Activated T-cell treated with anti-CD3 and anti-CD28 coated beads, Interleukin-2, amount 50 U/mL, for 1 hour (primary cell): ENCODE measurements at places on chromosomes 13 and 19.

- peak; percentile 34 for DNase-seq
Measured at GRCh38 chr13:48318821-48319511, 15.4 kb downstream of the RB1 start.

GRCh38 chr19:1754636-1755466 lies 1.5 kb downstream of the ONECUT3 start:
- no peak for DNase-seq

GRCh38 chr13:98054301-98054700 lies 88.6 kb upstream of the FARP1 start:
- DNase-seq: no peak

DNA sequence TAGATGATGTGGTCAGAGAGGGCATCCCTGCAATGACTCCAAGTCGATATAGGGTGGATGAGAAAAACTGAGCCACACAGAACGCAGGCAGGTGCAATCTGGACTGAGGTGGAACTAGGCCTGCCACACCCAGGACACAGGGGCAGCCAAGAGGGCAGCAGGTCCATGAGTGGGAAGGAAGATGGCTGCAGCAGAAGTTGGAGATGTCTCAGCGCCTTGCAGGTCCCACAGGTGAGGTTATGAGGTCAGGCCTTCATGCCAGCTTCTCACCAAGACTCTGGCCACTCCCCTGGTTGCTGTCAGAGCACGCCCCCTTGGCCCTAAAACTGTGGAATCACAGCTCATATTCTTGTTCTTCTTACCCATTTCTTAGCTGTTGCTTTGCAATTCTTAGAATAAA lies 147.7 kb upstream of the VSTM2B start:
- no peak for DNase-seq

DNA sequence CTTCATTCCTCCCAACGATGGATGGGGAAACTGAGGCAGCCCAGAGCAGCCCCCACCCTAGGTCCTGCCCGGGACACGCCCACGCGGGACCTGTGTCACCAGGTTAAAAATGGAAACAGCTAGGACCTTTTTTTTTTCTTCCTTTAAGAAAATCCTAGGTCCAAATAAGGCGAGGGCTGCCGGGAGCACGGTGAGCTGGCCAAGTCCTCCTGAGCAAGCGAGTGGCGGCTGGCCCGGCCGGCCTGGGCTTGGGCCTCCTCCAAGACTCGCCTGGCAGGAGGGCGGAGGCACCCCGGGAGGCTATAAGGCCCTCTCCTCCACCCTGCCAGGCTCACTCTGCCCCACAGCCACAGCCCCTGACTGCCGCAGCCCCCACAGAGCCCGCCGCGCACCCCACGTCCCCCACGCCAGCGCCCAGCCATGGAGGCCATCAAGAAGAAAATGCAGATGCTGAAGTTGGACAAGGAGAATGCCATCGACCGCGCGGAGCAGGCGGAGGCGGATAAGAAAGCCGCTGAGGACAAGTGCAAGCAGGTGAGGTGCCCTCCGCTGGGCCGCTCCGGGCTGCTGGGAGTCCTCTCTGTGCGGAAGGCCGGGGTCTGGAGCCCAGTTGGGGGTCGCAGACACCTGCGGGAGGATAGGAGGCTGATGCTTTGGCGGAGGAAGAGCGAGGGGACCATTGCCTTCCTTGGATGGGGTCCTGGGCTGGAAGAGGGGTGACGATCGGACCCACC lies 8.9 kb upstream of the TPM4 start:
- DNase-seq: no peak

DNA sequence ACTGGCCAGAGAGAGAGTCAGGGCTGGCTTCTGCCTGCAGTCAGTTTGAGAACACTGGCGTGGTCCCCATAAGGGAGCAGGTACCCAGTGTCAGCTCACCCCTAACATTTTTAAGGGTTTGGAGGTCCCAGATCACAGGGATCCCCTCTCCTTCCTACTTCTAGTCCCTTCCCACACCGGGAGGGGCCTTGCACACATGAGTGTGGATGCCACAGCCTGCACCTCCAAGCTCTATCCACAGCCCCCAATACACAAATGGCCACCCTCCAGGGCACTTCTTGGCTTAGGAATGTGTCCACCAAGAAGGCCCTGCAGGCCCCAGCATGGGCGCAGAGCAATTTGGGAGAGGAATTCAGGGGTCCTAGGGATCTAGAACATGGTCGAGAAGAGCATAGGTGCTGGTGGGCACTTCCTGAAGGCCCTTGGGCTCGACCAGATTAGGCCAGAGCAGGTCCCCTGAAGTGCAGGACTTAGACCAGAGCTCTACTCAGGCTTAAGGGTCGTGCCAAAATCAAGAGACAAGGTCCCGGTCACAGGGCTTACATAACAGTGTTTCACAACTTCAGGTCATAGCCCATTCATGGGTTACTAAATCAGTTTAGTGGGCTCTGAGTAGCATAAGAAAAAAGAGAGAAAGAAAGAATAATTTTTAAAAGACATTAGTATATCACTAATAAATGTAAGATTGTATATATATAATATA lies 16.0 kb downstream of the FXYD5 start:
- DNase-seq: peak; percentile 41

- DNase-seq: no peak
Measured at GRCh38 chr13:60230593-60230992, 66.9 kb upstream of the DIAPH3 start.

GRCh38 chr19:41307954-41308449 lies 2.0 kb upstream of the CCDC97 start:
- no peak for DNase-seq

DNA sequence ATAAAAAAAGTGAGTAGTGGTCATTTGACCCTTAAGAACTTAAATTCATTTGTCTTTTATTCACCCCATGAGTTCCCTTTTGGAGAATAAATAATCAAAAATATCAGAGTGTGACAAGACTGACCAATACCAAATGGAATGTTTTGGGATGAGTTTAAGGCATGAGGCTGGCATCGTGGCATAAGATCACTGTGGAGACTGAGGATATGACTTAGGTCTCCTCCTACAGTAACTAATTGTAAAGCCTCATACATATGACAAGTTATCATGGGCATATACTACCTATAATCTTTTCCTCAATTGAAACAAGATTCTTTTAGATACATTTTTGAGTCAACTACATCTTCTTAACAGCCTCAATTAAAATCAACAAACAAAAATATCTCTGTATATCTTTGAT lies 782.0 kb downstream of the SLITRK1 start:
- no peak for DNase-seq

DNA sequence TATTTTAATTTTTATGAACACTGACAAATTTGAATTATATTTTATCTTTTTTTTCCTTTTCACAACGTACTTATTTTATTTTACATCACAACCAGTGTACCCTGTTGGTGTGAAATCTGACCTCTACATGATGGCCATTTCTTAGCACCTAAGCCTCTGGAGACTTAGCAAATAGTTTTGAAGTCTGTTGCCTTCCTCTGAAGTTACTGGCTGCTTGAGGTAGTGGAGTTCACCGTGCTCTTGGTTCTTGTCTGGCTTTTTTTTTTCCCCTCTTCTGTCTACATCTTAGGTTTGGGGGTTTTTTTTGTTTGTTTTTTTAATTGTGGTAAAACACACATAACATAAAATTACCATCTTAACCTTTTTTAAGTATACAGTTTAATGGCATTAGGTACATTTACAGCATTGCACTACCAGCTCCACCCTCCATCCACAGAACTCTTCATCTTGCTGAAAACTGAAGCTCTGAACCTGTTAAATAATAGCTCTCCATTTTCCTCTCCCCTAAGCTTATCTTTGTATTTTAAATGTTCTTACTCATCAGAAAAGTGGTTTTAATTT lies 94.1 kb upstream of the MLNR start:
- no peak for DNase-seq

- no peak for DNase-seq
Measured at GRCh38 chr13:112467236-112467635, 91.1 kb downstream of the SPACA7 start.

- DNase-seq: no peak
Measured at GRCh38 chr19:7781157-7781556, 18.1 kb downstream of the CLEC4M start.

DNA sequence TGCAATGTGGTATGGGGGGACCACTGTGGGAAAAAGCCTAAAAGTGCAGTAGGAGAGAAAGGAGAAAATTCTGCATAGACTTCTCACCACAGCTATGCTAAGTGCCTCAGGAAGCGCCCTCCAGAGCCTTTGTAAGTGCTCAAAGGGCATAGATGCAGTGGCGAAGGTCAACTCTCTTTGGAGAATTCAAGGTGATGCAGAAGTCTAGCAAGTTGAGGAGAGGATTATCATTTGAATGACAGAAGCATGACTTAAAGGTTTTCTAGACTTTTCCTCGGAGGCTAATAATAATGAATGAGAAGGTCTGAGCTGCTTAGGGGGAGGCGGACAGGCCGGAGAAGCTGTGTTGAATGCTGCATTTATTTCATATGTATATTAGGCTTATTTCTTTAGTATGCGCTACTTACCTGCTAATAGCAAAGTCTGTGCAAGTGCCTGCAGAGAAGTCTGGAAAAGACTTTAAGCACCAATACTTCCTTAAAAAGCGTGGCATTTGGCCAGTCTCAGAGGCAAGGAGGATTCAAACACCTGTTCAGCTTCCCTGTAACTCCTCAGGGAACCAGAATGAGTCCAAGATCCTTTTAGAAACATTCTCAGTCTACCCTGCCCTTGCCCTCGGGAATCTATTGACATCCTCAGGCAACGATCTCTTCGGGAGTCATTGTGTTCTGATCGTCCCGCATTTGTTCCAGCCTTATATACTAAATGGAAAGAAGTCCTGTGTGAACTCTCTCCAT lies 56.2 kb downstream of the FLT1 start:
- no peak for DNase-seq

DNA sequence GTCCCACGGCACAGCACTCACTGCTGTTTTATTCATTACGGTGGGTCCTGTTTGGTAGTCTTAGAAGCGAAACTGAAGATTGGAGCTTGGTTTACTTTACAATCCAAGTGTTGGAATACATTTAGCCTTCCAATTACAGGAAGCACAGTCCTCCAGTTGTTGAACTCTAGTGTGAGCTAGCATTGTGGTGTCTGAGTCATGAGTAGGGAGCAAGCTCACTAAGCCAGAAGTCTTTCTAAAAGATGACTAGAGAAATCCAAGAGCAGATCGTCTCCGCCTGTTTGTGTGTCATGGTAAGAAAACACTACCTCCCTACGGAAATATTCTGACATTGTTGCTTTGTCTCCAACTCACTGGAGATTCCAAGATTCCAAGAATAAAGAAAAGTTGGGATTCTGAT lies 10.1 kb upstream of the SHISA2 start:
- DNase-seq: no peak

GRCh38 chr13:81116461-81117282 lies 775.7 kb upstream of the SPRY2 start:
- DNase-seq: no peak

DNA sequence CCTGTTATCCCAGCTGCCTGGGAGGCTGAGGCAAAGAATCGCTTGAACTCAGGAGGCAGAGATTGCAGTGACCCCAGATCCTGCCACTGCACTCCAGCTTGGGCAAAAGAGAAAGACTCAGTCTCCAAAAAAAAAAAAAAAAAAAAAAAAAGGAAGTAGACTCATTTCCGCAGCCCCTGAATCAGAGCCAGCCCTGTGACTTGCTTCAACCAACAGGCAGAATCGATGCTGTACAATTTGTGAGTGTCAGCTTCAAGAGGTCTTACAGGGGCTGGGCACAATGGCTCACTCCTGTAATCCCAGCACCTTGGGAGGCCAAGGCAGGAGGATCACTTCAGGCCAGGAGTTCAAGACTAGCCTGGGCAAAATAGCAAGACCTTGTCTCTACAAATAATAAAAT lies 12.8 kb downstream of the ANKRD27 start:
- DNase-seq: no peak

DNA sequence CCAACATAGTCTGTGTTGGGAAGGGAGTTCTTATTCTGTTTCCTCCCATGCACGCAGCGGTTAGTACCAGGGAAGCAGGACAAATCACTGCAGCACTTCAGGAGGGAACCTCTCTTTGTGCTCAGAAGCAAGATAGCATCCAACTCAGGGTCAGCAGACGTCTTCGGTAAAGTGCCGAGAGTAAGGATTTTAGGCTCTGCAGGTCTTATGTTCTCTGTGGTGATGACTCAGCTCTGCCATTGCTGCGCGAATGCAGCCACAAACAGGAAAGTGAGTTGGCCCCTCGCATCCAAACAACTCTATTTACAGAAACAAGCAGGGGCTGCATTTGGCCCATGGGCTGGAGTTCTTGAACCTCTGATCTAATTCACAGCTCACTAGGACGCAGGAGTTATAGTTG lies 122.1 kb upstream of the SPATA13 start:
- DNase-seq: no peak

GRCh38 chr13:101698400-101698799 lies 245.9 kb downstream of the ITGBL1 start:
- no peak for DNase-seq

DNA sequence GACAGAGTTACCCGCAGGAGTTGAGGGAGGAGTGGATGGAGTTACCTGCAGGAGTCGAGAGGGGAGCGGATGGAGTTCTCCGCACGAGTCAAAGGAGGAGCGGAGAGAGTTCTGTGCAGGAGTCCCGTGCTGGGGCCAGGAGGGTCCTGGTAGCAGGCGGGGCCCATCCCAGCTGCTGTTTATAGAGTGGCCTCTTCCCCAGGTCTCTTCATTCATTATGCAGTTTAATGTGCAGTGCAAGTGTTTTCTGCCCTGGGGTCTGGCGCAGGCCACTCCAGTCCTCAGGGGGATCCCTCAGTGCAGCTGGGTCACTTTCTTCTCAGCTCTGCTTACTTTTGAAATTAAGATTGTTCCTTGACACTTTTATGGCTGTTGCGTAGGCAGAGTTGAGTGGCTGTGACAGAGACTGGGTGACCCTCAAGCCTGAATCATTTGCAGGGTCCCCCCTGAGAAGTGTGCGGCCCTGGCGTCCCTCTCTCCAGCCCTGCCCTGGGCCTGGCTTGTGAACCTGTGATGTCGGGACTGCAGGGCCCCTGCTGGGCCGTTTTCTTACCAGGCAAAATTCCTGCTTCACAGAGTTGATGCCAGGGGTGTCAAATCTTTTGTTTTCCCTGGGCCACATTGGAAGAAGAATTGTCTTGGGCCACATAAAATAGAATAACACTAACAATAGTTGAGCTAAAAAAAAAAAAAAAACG lies 17.9 kb downstream of the TFDP1 start:
- no peak for DNase-seq

DNA sequence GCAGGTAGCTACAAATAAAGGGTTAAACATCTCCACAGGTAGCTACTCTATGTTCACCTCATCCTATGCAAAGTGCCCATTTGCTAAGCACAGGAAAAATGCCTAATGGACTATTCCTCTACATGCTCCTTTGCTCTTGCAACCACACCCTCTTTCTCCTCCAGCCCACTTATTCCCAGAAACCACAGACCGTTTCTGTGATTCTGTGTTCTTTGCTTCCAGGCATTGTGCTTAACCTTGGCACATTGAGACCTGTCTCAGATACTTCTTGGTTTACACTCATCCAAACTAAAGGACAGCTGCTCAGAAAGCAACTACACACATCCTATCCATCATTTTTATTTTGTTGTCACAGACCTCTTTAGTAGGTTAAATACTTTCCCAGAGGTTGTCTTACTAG lies 785.0 kb upstream of the MIR17HG start:
- no peak for DNase-seq

DNA sequence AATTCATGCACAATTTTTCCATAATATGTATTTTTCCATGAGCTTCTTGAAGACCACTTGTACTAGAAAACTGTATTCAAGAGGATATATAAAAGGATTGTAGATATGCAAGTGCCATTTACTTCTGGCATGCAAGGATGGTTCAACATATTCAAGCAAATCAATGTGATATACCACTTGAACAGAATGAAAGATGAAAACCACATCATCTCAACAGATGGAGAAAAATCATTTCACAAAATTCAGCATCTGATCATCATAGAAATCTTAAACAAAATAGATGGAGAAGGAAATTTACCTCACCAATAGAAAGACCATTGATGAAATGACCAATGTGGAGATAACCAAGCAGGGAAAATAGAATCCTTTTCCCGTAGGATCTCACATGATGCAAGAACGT lies 5.1 kb upstream of the ZNF816 start:
- no peak for DNase-seq
